ENCODE measurements at places on chromosomes 6 and 20. TPM values are rescaled to one million over a fixed set of nuclear protein-coding genes. Genes with fewer than 3 reads are reported as not detected.

Gene ADTRP
- not detected for total RNA-seq

Gene ERVFRD-1
- not detected for total RNA-seq

Gene HSPA1L
- 4.2 TPM for total RNA-seq

Gene GATA5
- total RNA-seq, result not detected

Gene FABP7
- 266 TPM for total RNA-seq

Gene HLA-DOB
- not detected for total RNA-seq

Gene RSPH4A
- total RNA-seq, result 4.4 TPM

Gene CDSN
- total RNA-seq, result not detected

Gene ERGIC3
- total RNA-seq, result 136 TPM

Gene CNBD2
- 5.2 TPM for total RNA-seq

Gene PSORS1C2
- total RNA-seq, result not detected

Gene PRDM13
- 4.7 TPM for total RNA-seq

Gene CAP2
- 13.8 TPM for total RNA-seq

Gene CD24
- total RNA-seq, result 430 TPM

Gene LTB
- not detected for total RNA-seq

Gene ZKSCAN4
- 6.7 TPM for total RNA-seq

Gene NKX2-2
- total RNA-seq, result 2.4 TPM
